ENCODE measurements at places on chromosomes 11 and 22. TPM values are rescaled to one million over a fixed set of nuclear protein-coding genes. Genes with fewer than 3 reads are reported as not detected.

Gene OR4A16
- not detected for total RNA-seq

Gene RAB39A
- not detected for total RNA-seq

Gene NXPE2
- not detected for total RNA-seq

Gene TUG1
- 51.7 TPM for total RNA-seq

Gene OR8B2
- total RNA-seq = not detected

Gene JHY
- 3.0 TPM for total RNA-seq

Gene USP47
- total RNA-seq = 38.5 TPM

Gene DGAT2
- total RNA-seq = 9.0 TPM

Gene MAPK8IP1
- 7.6 TPM for total RNA-seq

Gene RRAS2
- 103 TPM for total RNA-seq

Gene UPK3A
- not detected for total RNA-seq

Gene MYOD1
- total RNA-seq = not detected

Gene C11orf87
- not detected for total RNA-seq

Gene TOP3B
- 12.4 TPM for total RNA-seq

Gene GDPD4
- not detected for total RNA-seq

Gene FGF3
- total RNA-seq = not detected

Gene TBX1
- not detected for total RNA-seq

Gene SLC35E4
- total RNA-seq = 6.1 TPM

Gene PDE2A
- total RNA-seq = 3.6 TPM

All from cardiac ventricle fibroblast (primary cell).